ENCODE measurements at places on chromosomes 11 and 22.
A peak's percentile ranks its signal among the peaks of the same experiment; 100 is the strongest.

DNA sequence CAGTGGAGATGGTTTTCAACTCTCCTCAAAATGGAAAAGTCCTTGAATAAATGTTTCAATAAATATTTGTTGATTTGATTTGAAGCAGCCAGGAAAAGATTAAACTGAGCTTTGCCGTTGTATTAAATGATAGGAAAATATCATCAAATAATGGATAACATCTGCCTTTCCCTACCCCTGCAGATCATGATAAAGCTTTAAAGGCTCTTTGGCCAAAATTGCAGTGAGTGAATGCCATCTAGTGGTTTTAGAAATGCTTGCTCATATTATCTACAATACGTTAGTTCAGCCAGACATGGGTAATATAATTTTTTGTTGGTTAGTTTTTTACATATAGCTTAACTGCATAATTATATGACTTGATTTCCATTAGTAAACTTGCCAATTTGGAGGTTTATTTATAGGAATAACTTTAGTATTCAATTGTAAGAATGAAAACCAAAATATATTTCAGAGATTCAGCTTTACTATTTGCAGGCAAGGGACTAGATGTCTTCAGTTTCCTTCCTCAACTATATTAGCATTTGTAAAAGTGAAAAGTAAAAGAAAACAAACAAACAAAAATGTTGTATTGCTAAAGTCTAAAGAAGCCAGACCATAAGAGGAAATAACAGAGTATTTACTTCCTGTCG is 159.2 kb downstream of the MSANTD4 start:
- DNase-seq = peak; percentile 45

- no peak for DNase-seq
Observed at GRCh38 chr11:82546661-82547557, 186.8 kb downstream of the FAM181B start.

DNA sequence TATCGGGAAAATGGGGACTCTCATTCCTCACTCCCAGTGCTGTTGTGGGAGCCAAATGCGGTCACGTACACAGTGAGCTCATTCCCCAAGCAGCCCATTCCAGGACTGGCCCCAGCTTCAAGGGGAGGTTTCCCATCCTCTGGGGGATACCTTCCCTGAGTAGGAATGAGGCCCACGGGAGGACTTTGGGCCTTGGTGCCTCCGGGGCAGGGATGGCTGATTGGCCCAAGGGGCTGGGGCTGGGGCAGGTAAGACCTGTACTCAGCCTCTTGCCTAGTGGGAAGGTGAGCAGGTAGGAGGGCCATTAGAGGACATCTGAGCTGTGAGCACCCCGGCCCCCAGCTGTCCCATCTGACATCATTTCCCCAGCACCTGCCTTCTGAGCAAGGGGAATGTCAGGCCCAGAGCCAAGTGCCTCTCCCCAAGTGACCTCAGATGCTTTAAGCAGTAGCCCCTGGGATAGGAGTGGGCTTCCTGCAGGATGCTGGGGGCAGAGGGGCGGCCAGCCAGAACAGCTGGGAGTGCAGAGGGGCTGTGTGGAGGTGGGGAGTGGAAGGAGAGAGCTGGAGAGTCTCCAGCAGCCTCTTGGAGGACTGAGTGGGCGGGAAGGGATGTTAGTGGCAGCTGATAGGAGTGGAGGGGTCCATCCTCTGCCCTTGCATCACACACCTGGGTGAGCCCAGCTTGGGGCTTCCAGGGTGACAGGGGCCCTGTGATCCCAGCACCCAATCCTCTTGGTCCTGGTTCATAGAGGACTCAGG is 58.4 kb downstream of the CD82 start:
- no peak for DNase-seq

- no peak for DNase-seq
Observed at GRCh38 chr11:59289356-59290181, 69.1 kb upstream of the OR5AN1 start.

DNA sequence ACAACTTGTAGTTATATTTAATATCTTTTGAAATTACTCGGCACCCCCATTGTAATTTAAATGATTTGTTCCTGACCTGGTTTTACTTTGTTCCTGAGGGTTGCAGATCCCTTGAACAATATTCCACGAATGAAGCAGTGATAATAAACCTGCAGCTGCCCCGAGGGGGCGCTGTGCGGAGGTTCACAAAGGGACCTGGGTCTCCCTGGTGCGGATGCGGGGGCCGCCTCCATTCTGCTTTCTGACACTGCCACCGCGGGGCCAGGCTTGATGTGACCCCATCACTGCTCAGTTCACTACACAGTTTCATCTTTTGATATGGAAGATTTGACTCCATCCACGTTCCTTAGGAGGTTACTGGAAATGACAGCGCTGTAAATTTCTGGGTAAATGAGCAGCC is 62.9 kb upstream of the PRODH start:
- no peak for DNase-seq

DNA sequence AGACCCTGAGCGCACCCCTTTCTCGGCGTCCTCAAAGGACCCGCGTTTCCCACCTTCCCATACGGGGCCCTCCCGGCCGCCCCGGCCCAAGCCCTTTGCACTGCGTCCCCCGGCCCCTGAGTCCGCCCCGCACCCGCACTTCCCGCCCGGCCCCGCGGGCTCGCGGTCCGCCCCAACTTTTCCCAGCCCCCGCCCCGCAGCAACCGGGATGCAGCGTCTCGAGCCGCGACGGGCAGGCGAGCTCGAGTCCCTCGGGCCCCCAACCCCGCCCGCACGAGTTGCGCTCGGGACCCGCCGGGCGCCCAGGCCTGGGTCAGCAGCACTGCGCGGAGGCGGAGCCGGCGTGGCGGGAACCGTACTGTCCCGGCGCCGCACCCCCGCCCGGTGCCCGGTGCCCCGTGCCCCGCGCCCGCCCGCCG is 371 bp downstream of the SMCO4 start:
- peak; percentile 12 for DNase-seq

GRCh38 chr11:43573233-43573632 is 107.3 kb upstream of the HSD17B12 start:
- no peak for DNase-seq

DNA sequence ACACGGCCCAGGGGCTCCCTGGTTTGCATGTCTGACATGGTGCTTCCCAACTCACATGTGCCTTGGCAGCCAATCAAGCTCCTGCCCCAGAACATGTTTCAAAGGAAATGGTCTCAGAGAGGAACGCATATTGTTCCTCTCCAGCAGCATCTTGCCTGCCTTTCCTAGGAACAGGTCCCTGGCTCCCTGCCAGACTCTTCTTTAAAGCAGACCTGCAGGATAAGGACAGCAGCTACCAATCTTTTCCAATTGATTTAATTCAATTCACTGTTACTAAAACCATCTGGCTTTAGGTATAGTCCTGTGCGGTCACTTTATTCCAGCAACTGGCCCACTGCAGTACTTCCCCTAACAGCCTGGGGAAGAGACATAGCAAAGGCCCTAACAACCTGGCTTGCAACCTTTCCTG is 79.9 kb downstream of the AMBRA1 start:
- no peak for DNase-seq

- no peak for DNase-seq
Observed at GRCh38 chr11:90722552-90723190, 499.8 kb upstream of the CHORDC1 start.

- peak; percentile 60 for DNase-seq
Observed at GRCh38 chr11:68843052-68843561, 1.4 kb upstream of the CPT1A start.

DNA sequence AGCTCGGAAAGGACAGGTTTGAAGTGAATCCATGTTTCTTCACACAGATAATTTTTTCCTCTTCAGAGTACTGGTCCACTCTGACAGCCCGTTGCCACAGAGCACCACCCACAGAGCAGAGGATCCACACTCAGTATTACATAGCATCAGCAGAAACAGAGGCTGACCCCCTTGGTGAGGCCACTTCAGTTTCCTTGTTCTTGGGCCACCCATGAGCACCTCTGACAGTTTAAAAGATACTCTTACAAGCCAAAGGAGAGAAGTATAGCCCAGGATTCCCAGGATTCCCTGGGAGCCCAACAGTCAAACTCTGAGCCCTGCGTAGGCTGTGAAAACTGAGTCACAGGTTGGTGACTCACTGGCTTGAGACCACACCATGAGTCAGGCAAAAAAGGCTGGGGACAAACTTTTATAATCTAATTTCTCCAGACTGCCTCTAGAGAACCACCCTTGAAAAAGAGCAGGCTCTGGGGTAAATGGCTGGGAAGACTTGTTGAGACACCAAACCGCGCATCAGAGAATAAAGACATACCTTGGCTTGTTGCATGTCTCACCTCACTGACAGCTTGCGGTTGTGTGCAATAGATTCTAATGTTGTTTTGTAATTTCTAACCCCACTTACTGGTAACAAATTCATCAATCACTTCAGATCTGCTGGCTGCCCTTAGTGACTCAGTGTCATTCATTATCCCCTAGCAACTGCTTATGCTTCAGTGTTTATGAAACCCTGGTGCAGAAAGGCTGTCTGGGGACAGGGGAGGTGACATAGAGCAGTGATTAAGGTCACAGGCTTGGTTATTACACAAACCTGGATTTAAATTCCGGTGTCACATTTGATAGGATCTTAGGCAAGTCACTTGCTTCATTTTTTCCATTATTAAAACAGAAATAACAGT is 56.9 kb upstream of the PRSS23 start:
- DNase-seq = no peak

GRCh38 chr11:33699515-33700062 is 1.0 kb downstream of the C11orf91 start:
- no peak for DNase-seq

- DNase-seq = peak; percentile 35
Observed at GRCh38 chr11:27698872-27699241, 1.4 kb downstream of the BDNF start.

GRCh38 chr11:124869331-124869730 is 4.1 kb downstream of the ROBO3 start:
- DNase-seq = no peak

- peak; percentile 87 for DNase-seq
Observed at GRCh38 chr22:39170825-39171622, 18.5 kb upstream of the CBX7 start.

GRCh38 chr11:6129635-6130034 is 22.2 kb downstream of the OR56B4 start:
- DNase-seq = no peak

DNA sequence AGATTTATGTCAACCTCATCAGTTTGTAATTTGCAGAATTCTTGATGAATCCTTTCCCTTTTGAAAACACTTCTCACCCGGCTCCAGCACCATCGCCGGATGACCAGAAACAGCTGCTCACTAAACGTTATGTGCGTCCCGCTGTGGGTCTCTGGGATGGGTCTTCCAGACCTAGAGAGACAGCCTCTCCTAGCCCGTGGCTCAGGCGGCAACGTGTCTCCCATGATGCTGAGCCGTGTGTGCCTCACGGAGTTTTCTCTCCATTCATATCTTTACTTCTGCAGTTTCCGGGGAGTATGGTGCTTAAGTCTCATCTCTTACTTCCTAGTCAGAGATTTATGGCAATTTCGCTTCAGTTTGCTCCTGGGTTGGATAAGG is 25.0 kb upstream of the ACR start:
- no peak for DNase-seq

DNA sequence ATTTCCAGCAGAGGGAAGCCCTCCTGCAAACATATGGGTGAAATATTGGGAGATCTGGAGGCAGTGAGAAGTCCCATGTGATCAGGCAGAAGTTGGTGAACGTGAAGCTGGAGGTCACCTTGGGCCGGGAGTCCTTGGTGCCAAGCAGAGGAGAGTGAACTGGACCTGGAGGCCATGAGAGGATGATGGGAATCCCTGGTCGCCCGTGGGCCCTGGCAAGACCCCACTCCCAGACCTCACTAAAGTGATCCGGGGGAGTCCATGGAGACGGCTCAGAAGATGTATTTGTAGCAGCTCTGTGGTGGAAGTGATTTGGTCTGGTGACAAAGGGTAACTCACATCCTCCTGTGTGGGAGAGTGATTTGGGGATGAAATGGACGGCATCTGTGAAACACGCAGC is 71.0 kb downstream of the ARHGAP8 start:
- no peak for DNase-seq

- DNase-seq = no peak
Observed at GRCh38 chr11:12276356-12276755, 101.0 kb upstream of the PARVA start.

DNA sequence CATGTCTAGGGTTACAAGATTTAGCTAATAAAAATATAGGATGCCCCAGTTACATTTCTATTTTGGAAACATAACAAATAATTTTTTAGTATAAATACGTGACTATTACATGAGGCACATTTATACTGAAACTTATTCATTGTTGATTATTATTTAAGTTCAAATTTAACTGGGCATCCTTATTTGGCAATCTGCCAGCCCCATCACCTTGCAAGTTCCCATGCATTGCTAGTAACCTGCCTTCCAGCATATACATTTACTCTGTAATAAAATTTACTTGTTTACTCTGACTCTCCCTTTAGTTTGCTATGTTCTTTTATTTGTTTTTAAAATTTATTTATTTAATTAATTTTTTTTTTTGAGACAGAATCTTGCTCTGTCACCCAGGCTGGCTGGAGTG is 654.9 kb upstream of the CCDC90B start:
- no peak for DNase-seq

DNA sequence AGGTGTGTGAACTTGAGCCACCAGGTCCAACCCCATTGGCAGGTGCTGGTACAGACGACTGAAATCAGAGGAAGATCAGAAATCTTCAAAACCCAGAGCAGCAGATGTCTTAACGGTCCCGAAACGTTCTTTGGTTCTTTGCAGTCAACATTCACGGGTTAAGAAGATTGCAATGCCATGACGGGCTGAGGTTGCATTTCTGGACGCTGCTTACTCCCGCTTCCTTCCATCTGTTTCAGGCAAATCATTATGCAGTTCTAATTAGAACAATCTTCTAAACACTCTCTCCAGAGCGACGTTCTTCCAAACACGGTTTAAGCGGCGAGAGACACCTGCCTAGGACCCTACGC is 492 bp upstream of the LUZP2 start:
- DNase-seq = no peak
